ENCODE measurements at places on chromosomes 7 and 10.

DNA sequence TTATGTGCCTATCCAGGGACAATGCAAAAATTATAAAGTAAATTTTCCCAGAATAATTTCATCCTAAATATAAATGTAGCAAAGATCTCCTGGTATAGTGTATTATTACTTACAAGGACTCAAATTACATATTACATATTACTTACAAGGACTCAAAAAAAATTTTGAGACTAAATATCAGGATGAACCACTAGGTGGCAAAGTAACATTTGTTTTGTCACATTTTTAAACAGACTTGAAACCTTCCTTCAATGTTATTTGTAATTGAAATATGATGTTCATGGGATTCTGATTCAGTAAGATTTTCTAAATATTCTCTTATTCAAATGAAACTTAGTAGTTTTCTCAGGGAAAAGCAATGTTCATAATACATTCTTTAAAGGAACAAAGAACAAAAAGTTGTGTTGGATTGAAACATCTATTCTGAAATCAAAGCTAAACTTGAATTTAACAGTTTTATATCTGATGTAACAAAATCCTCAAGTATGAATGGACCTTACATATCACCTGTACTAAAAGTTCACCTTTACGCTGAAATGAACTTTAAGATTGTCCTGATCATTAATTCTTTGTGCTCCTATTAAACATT is 74.3 kb upstream of the GNAI1 start:
- DNase-seq = no peak

- DNase-seq = peak; percentile 79
Measured at GRCh38 chr7:30028749-30029635, 780 bp downstream of the PLEKHA8 start.

DNA sequence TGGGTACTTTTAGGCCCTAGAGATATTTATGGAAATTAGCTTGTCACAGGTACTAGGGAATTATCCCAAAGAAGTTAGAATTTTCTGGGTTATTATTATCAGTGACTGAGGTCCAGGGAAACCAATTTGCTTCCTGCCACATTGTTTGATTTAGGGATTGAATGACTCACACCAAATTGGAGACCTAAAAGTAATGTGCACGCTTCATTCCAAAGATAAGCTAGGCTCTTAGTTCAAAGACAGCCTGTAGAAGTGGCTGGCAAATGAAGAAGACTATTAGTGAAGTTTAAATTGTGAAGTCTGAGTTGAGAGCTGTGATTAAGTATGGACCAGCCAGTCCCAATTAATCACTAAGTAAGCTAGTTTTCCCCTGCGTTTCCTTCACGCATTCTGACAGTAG is 188.1 kb upstream of the MYO3A start:
- no peak for DNase-seq

GRCh38 chr7:24829787-24830186 is 72.5 kb upstream of the GSDME start:
- DNase-seq = no peak

DNA sequence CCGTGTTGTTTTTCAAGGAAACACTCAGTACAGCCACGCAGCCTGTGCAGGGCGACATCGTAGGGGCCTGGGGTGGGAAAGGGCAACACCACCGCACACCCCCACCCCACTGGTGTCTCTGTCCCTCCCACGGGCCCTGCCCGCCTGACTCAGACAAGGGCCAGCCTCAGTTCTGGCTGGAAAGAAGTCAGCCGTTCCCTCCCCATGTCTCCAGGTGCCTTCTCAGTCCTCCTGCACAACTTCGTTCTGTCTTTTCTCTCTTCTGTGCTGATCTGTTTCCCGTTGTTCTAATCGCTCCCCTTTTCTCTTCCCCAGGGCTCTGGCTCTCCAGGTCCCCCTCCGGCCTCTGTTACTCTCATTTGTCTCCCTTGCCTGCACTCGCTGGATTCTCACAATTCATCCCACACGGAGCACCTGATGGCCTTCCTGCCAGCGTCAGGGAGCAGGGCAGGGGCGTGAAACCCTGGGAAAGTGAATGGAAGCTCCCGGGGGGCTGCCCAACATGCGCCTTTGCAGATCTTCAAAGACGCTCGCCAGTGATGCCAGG is 97.7 kb downstream of the WDR37 start:
- no peak for DNase-seq

- DNase-seq = no peak
Measured at GRCh38 chr10:95289003-95289920, 1.5 kb downstream of the PDLIM1 start.

GRCh38 chr10:29540016-29540415 is 94.8 kb downstream of the SVIL start:
- DNase-seq = no peak

- DNase-seq = no peak
Measured at GRCh38 chr10:97822261-97822687, 27.4 kb upstream of the GOLGA7B start.

- DNase-seq = no peak
Measured at GRCh38 chr10:52198540-52198939, 115.5 kb upstream of the DKK1 start.
